AML-193 (cell line): ENCODE measurements at places on chromosomes 6 and 20.

DNA sequence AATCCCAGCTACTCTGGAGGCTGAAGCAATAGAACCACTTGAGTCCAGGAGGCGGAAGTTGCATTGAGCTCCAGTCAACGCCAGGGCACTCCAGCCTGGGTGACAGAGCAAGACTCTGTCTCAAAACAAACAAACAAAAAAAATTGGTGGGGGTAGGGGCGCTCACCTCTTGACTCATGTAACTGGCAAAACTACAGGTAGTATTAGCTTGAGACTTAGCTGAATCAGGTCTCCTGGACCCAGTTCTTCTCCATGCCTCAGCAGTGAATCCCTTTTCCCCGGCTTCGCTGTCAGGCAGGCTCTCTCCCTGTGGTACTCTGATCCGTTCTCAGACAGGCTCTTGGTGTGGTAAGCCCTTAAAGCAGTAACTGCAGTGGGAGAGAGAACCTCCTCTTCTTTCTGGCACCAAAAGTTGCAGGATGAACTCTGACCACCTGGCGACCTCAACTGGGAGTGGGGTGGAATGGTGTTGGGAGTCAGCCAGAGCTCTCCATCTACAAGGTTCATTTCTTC, 12.9 kb downstream of the SLC9A8 start:
- DNase-seq, result no peak

GRCh38 chr6:89745716-89746115, 73.9 kb downstream of the MDN1 start:
- DNase-seq, result no peak

DNA sequence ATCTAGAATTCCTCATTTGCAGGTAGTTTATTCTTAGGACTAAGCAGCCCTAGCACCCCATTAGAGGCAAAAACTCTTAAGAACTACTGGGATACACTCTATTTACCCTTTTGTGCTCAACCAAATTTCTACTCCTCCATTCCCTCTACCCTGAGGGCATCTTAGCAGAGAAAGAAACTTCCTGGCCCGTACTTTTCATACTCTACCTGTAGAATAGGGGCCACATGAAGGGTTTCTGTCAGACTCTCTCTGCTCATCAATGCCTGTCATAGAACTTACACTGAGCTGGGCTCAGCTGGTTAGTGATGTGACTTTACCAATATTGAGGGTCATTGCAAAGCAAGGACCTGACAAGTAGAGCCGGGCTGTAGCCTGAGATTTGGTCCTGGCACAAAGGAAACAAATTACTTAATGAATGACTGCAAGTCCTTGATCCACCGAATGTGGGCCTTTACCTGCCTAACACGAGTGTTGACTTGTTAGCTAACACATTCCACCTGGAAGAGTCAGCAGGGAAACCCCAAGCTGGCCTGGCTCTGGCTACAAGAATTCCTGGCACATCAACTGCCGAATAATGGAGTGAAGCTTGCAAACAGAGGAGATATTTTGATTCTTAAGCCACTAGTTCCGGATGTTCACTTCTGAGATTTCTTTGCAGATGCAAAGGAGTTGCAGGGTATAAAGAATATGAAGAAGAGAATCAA, 280.5 kb upstream of the JAG1 start:
- no peak for DNase-seq

GRCh38 chr20:1628621-1629020, 8.8 kb upstream of the SIRPB1 start:
- DNase-seq, result no peak

DNA sequence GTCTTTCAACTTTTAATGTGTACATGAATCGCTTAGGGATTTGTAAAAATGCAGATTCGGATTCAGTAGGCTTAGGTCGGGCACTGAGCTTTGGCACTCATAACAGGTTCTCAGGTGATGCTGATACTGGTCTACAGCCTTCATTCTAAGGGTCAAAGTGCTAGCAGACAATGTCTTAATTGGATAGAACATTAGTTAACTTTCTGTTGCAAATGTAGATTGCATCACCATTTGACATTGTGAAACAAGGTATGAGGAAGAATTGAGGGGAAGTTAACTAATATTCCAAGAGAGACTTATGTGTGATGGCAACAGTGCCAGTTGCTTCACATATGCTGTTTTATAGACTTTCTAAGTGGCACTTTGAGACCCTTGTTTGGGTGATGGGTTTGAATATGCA, 86.9 kb downstream of the MLIP start:
- DNase-seq, result peak; percentile 96

DNA sequence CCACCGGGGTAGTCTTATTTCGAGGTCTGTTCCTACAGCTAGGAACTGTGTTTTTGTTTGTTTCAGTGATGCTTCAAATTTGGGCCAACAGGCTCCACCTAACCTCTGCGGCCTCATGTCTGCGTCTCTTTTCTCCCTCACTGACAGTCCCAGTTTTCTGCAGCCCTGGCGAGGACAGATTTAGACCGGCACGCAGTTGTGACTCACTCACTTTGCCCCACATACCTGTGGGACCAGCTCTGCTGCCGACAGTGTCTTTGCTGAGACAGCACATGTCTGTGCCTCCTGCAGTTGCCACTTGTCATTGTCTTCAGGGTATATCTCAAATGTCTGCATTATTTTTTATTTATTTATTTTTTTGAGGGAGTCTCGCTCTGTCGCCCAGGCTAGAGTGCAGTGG, 29.2 kb downstream of the OSBPL2 start:
- no peak for DNase-seq

DNA sequence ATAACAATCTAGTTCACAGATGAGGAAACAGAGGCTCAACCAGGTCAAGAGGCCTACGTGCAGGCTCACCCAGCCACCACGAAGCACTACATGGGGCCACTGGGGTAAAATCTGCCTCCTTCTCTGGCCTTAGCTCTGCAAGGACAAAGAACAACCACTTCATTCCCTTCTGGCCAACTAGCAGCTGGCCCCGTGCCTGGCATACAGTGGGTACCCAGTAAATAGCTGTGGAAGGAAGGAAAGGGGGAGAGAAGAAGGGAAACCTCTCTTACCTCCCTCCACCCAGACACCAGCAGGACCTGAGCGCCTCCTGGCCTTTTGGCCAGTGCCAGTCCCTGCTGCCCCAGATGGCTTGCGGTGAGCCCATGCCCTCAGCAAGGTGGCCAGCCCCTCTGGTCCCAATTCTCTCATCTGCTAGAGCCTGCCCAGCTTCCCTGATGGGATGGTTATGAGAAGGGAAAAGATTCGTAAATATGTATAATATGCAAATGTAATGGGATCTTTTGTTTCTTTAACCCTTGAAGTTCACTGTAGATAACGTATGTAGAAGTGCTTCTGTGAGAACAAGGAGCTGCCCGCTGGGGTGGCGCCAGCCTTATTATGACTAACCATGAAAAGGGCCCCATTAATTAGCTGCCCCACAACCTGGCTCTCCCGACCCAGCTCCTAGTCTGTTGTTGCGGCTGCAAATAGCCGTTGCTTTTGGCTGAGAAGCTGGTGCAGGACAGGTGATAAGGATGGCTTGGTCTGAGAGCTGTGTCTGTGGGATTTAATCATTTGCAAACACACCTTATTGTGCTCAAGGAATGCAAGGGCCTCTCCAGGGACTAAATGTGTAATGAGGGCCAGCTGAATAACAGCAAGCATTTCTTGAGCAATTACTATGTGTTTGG, 62.0 kb downstream of the DLGAP4 start:
- no peak for DNase-seq

- DNase-seq, result no peak
These were observed 94.0 kb upstream of the RALGAPA2 start for GRCh38 chr20:20806121-20807095.

- no peak for DNase-seq
These were observed 233.5 kb upstream of the AGPAT4 start for GRCh38 chr6:161507375-161507774.

GRCh38 chr6:89360415-89360999, 8.0 kb upstream of the UBE2J1 start:
- no peak for DNase-seq

GRCh38 chr6:37971711-37972390, 152.3 kb downstream of the ZFAND3 start:
- DNase-seq, result no peak

DNA sequence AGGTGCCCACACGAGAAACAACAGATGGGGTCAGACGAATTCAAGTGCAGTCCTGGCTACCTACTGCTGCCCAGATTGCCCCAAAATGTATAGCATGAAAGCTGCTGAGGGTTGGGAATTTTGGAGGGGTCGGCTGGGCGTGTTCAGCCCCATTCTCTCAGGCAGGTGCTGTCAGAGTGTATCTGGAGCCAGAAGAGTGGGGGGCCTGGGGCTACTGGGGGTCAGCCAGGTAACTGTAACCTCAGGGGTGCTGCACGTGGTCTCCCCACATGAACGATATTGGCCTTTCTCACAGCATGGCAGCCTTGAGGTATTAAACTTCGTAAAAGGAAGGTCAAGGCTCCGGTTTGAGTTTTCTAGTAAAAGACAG, 14.6 kb downstream of the SYNDIG1 start:
- DNase-seq, result no peak

GRCh38 chr6:14865531-14866100, 380.3 kb upstream of the JARID2 start:
- DNase-seq, result peak; percentile 100

DNA sequence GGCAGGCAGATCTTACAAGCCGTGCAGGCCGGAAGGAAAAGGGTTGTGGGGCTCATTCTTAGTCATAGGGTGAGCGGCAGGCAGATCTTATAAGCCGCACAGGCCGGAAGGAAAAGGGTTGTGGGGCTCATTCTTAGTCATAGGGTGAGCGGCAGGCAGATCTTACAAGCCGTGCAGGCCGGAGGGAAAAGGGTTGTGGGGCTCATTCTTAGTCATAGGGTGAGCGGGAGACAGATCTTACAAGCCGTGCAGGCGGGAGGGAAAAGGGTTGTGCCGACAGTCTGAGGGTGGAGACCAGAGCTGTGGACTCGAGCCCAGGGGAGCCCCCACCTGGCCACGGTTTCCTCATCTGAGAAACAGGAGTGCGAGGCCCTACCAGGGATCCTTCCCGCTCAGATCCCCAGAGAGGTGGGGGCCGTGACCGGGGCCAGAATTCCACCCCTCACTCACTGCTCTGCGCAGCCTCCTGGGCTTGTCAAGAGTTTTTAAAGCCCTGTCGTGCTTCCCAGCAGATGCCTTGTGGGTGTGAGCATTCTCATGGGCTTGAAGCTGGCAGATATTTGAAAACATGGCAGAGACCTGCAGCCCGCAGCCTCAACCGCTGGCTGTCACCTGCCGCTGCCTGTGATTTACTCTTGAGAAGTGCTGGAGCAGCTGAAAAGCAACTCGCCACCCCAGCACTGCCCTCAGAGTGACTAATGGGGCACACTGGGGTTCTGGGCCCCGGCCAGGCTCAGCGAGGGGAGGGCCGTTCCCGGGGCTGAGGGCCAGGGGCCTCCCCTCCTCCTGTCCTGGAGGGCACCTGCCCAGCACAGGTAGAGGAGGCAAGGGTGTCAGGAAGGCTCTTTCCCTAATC, 31.9 kb downstream of the NTSR1 start:
- peak; percentile 90 for DNase-seq

DNA sequence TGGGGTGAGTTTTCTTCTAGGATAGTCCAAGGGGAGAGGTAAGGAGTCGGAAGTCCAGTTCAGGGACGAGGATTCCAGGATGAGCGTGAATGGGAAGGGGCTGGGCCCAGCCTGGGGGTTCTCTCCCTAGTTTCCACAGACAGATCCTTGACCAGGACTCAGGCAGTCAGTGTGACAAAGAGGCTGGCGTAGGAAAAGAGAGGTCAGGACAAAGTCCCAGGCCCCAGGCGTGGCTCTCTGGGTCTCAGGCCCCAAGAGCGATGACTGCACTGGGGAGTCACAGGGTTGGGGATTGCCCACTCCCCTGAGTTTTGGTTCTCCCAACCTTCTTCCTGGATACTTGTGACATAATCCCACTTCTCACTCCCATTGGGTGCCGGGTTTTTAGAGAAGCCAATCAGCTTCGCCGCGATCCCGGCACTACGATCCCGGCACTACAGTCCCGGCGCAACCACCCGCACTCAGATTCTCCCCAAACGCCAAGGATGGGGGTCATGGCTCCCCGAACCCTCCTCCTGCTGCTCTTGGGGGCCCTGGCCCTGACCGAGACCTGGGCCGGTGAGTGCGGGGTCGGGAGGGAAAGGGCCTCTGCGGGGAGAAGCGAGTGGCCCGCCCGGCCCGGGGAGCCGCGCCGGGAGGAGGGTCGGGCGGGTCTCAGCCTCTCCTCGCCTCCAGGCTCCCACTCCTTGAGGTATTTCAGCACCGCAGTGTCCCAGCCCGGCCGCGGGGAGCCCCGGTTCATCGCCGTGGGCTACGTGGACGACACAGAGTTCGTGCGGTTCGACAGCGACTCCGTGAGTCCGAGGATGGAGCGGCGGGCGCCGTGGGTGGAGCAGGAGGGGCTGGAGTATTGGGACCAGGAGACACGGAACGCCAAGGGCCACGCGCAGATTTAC, 46.2 kb upstream of the TRIM26 start:
- DNase-seq, result peak; percentile 15

GRCh38 chr6:116191881-116192280, 62.0 kb downstream of the TSPYL4 start:
- DNase-seq, result no peak

GRCh38 chr6:139473231-139473701, 98.8 kb upstream of the CITED2 start:
- DNase-seq, result no peak

- no peak for DNase-seq
These were observed 28.0 kb upstream of the PTGIS start for GRCh38 chr20:49595811-49596561.

- DNase-seq, result no peak
These were observed 12.0 kb downstream of the FOXP4 start for GRCh38 chr6:41558033-41558807.

DNA sequence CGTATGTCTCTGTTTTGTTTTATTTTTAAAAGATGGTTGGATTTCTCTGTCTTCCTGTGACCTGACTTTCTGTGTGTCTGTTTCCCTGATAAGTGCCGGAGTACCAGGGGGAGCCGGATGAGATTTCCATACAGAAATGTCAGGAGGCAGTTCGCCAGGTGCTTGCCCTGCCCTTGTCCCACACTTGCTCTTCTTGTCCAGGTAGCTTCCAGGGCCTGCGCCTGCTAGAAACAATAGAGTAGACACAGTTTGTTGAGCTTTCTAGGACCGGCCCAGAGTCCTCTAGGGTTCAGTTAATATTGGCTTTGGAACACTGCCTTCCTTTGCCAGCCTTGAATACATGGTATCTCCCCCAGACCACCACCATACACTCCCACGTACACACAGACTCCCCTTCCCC, 3.9 kb downstream of the ITPA start:
- DNase-seq, result no peak

- peak; percentile 100 for DNase-seq
These were observed 36.0 kb upstream of the SMIM29 start for GRCh38 chr6:34284563-34285447.

DNA sequence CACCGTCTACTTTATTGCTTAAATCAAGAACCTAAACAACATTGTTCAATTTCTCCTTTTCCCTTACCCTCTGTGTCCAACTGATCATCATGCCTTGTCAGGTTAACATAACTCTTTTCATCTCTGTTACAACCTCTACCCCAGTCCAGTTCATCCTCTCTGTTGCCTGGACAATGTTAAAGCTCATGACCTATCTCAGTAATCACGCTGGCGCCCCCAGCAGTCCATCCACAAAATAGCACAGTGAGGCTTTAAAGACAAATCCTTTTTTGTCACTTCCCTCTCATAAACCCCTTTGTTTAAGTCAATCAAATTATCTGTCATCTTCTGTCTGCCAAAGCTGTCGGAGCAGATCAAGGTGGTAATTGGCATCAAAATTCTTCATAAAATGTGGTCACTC, 140.1 kb downstream of the QKI start:
- DNase-seq, result peak; percentile 55

- DNase-seq, result no peak
These were observed 37.4 kb upstream of the SYNDIG1 start for GRCh38 chr20:24432046-24432442.

- DNase-seq, result no peak
These were observed 97.9 kb upstream of the SNX9 start for GRCh38 chr6:157724960-157725741.
